ENCODE measurements at places on chromosomes 3 and 15.
A peak's percentile ranks its signal among the peaks of the same experiment; 100 is the strongest.

DNA sequence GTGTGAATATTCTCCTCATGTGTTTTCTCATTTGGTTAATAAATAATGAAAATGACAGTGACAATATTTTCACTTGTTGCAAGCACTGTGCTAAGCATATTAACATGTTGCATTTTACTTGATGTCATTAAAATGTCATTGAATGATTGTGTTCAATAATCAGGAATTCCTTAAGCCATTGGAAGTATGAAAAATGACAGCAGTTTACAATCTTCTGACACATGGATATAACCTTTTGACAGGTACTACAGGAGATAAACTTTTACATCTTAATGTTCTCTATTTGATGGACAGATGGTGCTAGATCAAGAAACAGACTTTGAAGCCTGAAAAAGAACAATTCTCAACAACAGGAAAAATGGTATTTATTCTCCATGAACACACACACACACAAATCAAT lies 1138.3 kb downstream of the ROBO2 start:
- no peak for DNase-seq

DNA sequence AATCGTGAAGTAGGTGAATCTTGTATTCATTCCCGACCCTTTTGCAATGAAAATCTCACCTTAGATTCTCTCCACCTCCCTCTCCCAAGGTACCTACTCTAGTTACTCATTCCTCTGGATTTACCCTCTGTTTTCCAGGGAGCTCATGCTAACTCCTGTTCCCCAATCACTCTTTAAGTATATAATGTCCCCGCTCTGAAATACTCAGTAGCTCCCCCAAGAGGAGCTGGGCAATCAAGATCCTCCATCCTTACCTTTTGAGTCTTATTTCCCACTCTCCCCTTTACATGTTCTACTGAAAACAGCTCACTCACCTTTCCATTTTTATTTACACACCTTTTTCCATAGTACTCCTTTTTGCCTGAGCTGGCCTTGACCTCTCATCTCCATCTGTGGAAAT lies 599.9 kb downstream of the RBMS3 start:
- DNase-seq: no peak

GRCh38 chr3:171966533-171967136 lies 72.7 kb upstream of the FNDC3B start:
- DNase-seq: no peak

- no peak for DNase-seq
Observed at GRCh38 chr3:32780735-32781210, 37.0 kb upstream of the TRIM71 start.

- no peak for DNase-seq
Observed at GRCh38 chr3:77256584-77257503, 216.9 kb downstream of the ROBO2 start.

GRCh38 chr3:111802163-111802625 lies 56.9 kb upstream of the PHLDB2 start:
- DNase-seq: no peak

GRCh38 chr3:129627350-129628168 lies 21.1 kb upstream of the PLXND1 start:
- DNase-seq: peak; percentile 74

GRCh38 chr3:98921957-98922356 lies 20.5 kb upstream of the DCBLD2 start:
- no peak for DNase-seq

GRCh38 chr3:37945156-37945806 lies 45.3 kb upstream of the VILL start:
- DNase-seq: no peak

GRCh38 chr3:32733631-32734229 lies 48.7 kb downstream of the CNOT10 start:
- DNase-seq: peak; percentile 45

DNA sequence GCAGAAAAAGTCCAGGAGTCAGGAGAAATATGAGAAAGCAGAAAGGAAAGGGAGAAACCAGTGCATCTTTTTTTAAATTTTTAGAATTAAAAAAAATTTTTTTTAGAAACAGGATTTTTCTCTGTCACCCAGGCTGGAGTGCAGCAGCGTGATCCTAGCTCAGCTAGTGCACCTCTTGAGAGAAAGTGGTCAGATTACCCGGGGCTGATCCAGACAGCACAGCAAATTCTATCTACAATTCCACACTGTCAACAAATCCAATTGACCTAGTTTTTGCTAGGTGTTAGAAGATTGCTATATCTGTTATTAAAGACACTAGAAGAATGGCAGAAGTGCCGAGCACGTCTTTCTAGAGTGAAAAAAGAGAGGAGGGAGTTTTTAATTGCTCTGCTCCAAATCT lies 117.3 kb downstream of the RFTN1 start:
- DNase-seq: no peak

DNA sequence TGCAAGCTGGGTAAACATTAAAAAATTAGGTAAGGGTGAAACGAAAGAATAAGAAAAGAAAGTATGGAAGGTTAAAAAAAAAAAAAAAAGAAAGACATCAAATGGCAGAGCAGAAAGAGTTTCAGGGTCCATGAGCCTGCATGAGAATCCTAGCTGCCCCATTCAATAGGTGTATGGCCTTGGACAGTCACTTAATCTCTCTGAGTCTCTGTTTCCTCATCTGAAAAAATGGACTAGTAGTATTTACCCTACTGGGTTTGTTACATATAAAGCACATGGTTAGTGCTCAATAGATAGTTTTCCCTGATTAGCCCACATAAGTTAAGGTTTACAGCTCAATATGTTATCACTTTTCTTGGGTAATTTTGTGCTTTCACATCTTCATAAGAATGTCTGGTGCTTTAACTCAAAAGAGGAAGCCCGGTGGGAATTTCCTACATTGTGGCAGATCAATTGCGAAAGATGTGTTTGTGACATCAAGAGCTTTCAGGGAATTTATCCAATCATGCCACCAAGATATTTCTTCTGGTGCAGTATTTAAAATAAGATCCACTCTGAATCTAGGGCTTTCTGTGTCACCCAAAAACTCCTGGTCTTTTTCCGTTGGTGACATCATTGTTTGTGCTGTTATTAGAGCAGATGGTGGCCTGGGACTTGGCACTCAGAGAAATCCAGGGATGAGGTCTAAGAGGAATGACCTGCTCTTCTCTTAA lies 57.2 kb upstream of the UBE2E1 start:
- peak; percentile 77 for DNase-seq

GRCh38 chr3:33438881-33439545 lies 1.2 kb downstream of the UBP1 start:
- no peak for DNase-seq

- DNase-seq: peak; percentile 54
Observed at GRCh38 chr3:72665701-72666446, 182.4 kb downstream of the SHQ1 start.

GRCh38 chr3:172102123-172102882 lies 62.9 kb downstream of the FNDC3B start:
- DNase-seq: peak; percentile 43

DNA sequence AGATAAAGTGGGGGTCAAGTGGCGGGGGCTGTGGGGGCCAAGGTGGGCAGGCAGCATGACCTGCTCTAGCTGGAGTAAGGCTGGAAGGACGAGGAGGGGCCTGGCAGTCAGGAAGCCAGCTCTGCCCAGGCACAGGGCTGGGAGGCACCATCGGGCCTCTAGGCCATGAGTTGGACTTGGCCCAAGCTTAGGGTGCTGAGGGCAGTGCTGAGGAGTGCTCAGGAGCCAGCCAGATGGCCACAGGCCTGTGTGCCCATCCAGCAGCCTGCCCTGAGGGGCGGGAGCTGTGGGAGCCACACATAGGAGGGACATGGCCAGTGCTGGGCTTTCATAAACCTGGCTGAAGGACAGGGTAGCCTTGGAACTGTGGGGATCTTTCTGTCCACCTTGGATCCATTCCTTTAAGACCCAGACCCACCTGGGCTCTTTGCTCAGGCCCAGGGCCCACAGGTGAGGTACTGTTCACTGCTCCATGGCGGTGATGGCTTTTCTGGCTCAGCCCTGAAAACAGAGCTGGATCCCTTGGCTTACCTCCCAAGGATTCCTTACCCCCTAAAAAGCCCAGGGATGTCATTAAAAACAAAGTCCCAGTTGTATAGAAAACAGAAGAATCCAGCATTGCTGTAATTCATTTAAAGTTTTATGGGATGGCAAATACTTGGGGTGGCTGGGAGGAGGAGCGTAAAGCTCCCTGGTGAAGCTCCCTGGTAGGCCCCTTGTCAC lies 137.0 kb downstream of the DNAJB8 start:
- no peak for DNase-seq

DNA sequence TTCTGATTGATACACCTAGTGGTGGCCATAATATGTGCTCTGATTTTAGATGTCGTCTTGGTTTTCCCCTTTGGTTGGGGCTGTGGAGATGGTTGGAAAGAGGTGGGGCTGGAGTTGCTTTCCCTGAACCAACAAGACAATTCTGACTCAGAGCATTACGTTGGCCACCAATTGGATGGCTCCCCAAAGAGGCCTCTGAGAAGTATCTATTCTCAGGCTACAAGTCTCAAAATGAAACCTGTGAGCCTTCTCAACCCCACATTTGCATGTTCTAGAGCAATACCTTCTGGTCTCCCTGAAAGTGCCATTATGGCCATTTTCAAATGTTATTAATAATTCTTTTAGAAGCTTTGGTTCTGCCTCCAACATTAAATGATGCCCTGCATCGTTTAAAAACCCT lies 188.4 kb upstream of the WNT5A start:
- DNase-seq: no peak

DNA sequence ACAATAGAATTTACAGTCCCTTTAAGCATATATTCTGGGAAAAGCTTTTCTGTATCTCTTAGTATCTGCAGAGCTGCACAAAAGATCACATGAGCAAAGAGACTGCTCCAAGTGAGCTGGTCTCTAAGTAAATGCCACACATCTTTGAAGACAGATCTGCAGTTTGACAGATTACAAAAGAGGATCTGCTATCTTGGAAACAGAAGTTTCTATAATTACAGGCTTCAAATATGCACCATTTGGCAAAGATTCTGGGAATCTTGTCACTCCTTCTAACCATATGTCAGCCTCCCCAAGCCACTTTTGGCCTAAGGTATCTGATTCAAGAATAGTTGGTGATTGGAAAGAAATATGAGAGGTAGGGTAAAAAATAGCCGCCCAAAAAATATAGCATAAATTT lies 9.6 kb upstream of the CFAP44 start:
- no peak for DNase-seq

GRCh38 chr3:187264021-187264420 lies 27.5 kb downstream of the MASP1 start:
- no peak for DNase-seq

DNA sequence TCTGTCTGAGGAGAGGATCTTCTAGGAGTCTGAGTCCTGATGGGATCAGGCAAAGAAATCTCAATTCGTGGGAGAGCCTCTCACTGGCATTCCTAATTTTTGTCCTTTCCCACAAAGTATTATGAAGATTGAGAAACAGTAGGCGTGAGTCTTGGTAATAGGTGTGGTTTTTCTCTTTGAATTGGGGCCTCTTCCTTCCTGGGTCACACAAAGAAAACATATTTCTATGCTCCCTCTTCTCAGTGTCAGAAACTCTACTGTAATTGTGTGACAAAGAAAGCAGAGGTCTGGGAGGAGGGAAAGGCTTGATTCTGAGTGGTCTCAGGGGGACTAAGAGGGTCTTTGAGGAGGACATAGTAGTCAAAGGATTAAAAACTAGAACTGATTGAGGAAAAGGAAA lies 6.0 kb downstream of the GABRR3 start:
- no peak for DNase-seq

DNA sequence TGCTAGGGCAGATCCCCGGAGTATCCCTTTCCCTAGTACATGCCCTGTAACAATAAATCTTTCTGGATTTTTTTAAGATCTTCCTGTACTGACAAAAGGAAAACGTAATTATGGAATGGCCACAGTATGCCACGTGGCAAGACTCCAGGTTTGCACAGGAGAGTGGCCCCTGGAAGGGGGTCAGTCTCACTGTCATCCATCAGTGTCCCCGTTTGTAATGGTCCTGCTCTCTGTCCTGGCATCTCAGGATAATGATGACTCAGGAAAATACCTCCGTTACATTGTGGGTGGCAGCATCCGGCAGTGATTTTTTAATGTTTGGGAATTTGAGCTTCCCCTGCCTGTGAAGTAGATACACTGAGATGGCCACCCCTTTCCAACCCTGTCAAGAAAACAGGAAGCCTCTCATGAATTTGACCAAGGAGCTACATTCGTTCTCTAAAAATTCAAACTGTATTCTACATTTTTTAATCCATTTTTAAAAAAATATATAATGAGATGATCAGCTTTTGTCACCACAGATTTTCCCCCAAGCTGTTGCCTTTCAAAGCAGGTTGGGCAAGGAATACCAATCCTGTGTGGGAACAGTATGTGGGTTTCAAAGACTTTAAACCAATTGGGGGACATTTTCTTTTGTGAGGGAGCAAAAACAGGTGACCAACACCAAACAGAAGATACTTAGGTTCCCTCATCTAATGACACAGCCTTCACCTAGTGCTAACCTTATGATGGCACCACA lies 110.4 kb downstream of the C3orf70 start:
- no peak for DNase-seq

- DNase-seq: peak; percentile 81
Observed at GRCh38 chr15:70528270-70528706, 235.1 kb downstream of the UACA start.

DNA sequence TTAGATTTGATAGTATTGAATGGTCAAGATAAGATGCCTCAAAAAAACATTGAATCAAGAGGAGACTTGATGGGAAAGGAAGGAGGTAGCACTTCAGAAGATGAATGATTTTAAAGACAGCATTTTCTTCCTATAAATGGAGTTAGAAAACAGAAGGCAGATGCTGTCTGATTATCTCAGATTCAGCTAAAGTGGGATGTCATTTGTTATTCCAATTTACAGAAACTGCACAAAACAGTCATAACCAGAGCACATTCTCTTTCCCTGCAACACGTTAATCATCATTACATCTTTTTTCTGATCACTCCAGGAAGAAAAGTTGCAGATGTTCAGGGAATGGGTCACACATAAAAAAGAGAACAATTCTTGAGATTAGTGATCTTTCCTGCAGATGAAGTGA lies 1141.8 kb downstream of the SI start:
- no peak for DNase-seq

DNA sequence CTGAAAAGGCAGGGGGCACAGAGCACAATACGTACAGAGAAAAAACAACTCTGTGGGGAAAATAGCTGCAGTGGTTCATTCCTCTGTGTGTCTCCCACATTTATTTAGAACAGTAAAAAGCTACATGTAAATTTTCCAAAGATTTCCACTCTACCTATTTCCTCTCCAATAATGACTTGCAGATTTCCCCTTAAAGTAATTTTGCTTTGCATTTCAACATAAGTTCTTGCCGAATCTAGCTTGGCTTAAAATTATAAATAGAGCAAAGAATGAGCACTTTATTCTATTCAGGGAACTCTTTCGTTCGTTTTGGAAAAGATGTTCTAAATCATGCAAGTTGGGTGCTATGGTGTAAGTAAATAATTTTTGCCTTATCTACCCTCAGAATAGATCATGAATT lies 58.2 kb upstream of the NR2E3 start:
- no peak for DNase-seq

GRCh38 chr3:180612364-180612763 lies 10.4 kb downstream of the TTC14 start:
- DNase-seq: no peak

- no peak for DNase-seq
Observed at GRCh38 chr15:61195116-61196002, 33.7 kb downstream of the RORA start.

GRCh38 chr3:145906755-145907154 lies 254.2 kb downstream of the PLOD2 start:
- no peak for DNase-seq
